ENCODE measurements at places on chromosomes 11 and 22.

GRCh38 chr22:41974691-41975290 is 5.5 kb downstream of the SEPTIN3 start:
- no peak for DNase-seq

DNA sequence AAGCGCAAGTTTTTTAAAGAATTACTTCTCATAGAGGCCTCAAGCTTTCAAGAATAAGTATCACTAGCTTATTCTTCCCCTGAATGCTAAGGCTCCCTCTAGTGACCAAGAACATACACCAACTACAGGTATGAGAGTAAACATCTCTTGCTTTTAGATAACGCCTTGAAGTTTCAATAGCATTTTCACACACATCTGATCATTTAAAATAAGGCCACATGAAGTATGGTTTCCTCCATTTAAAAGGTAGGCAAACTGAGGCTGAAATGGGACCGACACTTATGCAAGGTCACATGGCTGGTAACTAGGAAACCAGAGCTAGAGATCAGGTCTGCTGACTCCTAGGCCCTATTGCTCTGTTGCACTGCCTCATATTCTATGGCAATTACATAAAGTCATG is 66.5 kb downstream of the CCDC34 start:
- DNase-seq: no peak

DNA sequence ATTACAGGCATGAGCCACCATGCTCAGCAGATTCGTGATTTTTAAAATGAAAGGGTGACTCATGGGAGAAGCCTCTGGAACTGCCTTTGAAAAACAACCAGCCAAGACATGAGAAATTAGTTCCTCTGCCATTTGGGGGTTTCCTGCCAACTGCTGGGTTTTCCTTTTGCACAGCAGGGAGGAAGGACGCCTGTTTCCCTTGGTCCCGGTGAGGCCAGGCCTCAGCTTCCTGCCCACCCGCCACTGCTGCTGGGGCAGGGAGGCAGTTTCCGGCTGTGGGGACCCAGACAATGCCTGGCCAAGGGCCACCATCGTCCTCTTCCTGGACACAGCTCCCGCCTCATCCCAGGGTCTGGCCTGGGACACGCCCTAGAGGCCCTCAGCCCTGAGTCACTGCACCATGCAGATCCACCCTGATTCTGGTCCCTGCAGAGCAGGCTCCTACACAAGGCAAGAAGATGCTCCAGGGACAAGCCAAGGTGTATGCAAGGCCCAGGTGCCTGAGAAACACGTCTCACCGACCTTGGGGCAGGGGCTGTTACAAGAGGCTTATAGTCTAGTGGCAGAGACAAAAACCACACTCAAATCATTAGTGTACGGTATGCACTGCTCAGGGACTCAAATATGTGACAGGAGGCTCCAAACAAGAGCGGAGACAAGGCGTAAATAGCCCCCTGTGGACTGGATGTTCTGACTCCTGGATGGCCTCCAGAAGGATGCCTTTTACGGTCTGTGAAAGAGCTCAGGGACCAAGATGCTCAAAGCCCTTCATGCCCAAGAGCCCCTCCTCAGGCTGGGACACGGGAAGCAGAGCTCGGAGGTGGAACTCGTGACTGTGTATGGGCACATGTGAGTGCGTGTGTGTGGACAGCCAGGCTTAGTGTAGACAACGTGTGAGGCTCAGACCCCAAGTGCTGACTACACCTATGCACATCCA is 10.0 kb downstream of the PPM1F start:
- peak; percentile 94 for DNase-seq

- DNase-seq: no peak
Measured at GRCh38 chr11:122923302-122923701, 40.7 kb downstream of the JHY start.

- DNase-seq: no peak
Measured at GRCh38 chr11:27388869-27389268, 25.9 kb upstream of the CCDC34 start.

GRCh38 chr22:31497148-31497938 is 1.0 kb downstream of the SFI1 start:
- no peak for DNase-seq

DNA sequence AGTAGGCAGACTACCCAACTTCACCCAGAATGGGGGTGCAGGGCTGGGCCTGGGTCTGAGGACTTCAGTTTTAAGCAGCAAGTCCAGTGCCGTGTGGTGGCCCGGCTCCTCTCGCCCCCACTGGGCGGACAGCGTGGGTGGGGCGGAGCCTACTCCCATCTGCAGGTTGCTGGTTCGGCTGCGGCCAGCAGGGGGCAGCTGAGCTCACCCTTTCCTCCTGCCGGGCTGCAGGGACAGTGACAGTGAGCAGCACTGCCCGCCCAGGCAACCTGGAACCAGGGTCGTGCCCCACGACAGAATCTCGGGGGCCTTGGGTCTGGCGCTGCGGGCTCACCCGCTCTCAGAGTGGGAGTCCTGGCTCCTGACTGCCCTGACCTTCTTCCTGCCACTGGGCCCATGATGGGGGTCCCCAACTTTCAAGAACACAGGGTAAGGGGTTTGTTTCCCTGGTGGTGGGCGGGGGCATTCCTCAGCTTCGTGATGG is 6.2 kb upstream of the NEAT1 start:
- DNase-seq: peak; percentile 97

GRCh38 chr11:34284811-34285481 is 72.9 kb downstream of the ABTB2 start:
- DNase-seq: no peak

GRCh38 chr22:28019881-28020861 is 101.1 kb upstream of the PITPNB start:
- DNase-seq: peak; percentile 68

GRCh38 chr11:118629761-118630661 is 22.6 kb downstream of the PHLDB1 start:
- no peak for DNase-seq

GRCh38 chr11:85766721-85767161 is 44.2 kb downstream of the SYTL2 start:
- no peak for DNase-seq

GRCh38 chr11:102451681-102452460 is 694 bp downstream of the TMEM123 start:
- DNase-seq: peak; percentile 56

GRCh38 chr11:35802221-35802620 is 139.6 kb downstream of the TRIM44 start:
- DNase-seq: no peak

- DNase-seq: no peak
Measured at GRCh38 chr11:4495487-4495886, 13.0 kb downstream of the OR52K1 start.

DNA sequence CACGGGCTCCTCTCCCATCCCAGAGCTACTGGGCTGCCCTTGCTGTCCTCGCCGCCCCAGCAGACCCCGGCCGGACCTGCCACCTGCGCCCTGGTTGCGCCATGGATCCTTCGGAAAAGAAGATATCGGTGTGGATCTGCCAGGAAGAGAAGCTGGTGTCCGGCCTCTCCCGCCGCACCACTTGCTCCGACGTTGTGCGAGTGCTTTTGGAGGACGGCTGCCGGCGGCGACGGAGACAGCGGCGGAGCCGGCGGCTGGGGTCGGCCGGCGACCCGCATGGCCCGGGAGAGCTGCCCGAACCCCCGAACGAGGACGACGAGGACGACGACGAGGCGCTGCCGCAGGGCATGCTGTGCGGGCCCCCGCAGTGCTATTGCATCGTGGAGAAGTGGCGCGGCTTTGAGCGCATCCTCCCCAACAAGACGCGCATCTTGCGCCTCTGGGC is 382 bp downstream of the RASSF10 start:
- no peak for DNase-seq

DNA sequence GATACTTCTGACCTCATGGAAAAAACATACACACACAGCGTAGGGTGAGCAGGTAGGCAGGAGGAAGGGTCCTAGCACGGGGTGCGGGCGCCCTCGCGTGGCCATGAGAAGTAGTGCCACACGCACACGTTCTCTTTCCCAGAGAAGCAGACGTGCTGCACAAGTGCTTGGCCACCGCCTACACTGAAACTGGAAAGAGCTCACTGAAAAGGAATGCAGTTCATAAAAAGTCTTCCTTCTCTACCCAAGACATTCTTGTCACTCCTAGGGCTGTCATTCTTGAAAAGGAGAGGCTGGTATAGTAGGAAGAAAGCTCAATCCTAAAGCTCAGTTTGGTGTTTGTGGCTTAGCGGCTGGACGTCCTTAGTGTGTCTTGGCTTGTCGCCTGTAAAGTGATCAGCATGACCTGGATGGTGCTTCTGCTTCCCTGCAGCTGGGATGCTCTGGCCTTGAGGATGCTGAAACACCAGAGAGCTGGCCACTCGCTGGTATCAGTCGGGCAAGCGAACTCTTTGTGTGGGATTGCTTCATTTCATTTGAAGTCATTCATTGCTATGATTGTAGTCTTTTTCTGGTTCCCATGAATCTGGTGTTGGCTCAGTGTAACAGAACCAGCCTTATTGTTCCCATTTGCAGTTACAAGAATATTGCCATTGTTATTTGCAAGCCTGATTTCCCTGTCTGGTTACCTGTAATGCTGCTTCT is 303.8 kb downstream of the NTM start:
- peak; percentile 50 for DNase-seq

- no peak for DNase-seq
Measured at GRCh38 chr11:125404157-125404810, 91.8 kb downstream of the FEZ1 start.

DNA sequence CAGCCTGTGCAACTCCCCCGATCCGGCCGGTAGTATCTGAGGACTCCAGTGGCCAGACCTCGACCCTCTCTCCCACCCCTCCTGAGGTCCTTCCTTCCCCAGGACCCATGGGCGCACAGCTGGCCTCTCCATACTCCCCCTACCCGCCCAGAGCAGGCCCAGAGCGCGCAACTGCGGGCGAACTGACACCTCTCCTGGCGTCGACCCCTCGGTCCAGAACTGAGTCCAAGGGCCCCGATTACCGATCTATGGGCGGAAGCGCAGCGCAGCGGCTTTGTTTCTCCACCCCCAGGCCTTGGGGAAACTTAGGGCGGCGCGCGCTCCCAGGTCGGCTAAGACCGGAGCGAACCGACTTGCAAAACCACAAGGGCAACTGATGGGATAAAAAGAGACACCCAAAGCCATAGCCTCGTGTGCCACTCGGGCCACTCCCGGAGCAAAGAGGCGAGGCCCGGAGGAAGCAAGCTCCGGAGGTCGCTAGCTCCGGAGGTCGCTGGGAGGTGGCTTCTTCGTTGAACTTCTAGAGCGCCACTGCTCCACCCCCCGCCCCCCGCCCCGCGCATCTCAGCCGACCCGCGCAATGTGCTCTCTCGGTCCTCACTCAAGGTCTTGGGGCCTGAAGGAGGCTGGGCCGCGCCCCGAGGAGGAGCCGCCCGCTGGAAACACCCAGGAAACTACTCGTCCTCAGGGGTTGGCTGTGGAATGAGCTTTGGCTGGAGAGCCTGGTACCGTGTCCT is 9.8 kb upstream of the ALX4 start:
- DNase-seq: no peak

GRCh38 chr22:39395936-39396796 is 3.4 kb upstream of the TAB1 start:
- DNase-seq: no peak

- no peak for DNase-seq
Measured at GRCh38 chr22:47367107-47367690, 604.7 kb downstream of the TBC1D22A start.

GRCh38 chr11:17428261-17428660 is 39.8 kb upstream of the KCNJ11 start:
- no peak for DNase-seq

DNA sequence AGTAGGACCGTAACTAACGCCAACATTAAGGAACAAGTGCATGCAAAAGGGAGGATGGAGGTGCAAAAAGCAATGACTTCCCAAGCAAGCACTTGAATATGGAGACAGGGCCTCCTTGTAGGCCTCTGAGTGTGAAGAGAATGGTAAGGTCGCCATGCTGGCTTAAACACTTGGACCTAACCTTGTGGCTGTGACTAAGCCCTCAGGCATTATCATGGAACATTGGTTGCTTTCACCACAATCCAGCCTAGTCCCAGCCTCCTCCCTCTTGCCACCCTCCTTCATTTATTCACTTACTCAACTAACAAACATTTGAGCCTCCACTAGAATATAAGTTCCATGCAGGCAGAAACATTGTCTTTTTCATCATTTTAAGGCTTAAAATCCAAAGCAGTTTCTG is 11.9 kb upstream of the SYTL2 start:
- no peak for DNase-seq

GRCh38 chr11:57421805-57422204 is 5.1 kb downstream of the SLC43A3 start:
- no peak for DNase-seq

- DNase-seq: no peak
Measured at GRCh38 chr11:512761-513595, 5.9 kb upstream of the RNH1 start.

GRCh38 chr11:71543866-71544265 is 4.4 kb upstream of the KRTAP5-9 start:
- no peak for DNase-seq

DNA sequence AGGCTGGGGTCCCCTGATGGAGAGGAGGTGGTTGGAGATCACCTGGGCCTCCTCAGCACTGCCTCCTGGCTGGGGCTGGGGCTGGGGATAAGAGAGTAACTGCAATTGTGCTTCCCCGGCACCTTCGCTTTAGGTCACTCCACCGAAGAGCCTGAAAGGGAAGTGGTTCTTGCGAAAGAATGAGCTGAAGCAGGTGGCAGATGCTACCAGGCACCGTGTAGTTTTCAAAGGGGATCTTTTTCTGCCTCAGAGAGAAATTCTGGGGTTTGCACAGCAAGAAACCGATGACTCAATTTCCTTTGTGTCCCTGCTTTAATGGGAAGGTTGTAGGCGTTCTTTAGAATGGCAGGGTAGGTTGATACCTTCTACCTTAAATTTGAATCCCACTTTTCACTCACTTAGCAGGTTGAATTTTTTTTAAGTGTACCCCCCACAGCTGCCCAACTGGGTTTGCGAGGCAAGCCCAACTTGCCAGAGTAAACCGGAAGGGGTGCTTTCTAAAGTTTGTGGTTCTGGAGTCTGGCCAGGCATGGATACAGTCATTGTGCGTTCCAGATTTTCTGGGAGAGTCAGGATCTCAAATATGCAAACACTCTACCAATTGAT is 5.3 kb downstream of the CD44 start:
- peak; percentile 88 for DNase-seq

GRCh38 chr11:10502770-10503169 is 38.2 kb downstream of the RNF141 start:
- no peak for DNase-seq

- DNase-seq: no peak
Measured at GRCh38 chr11:34132261-34132965, 27.0 kb downstream of the NAT10 start.

- DNase-seq: no peak
Measured at GRCh38 chr11:80702264-80702663, 1261.4 kb upstream of the TENM4 start.

GRCh38 chr11:19895776-19896175 is 183.1 kb downstream of the NAV2 start:
- no peak for DNase-seq

GRCh38 chr22:49116021-49116420 is 711.7 kb downstream of the BRD1 start:
- no peak for DNase-seq

DNA sequence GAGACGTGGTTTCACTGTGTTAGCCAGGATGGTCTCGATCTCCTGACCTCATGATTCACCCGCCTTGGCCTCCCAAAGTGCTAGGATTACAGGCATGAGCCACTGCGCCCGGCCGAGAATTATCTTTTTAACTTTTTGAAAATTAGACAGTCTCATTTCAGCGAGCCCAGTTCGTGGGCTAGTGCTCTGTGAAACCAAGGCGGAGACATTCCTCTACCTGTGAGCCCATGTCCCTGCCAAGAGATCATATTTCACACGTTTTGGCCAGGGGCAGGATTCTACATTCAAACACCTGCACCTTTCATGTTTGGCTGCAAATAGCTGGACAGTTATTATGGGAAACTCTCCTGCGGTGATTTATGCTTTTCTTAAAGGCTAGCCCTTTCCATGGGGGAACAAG is 60.3 kb downstream of the IRAG1 start:
- no peak for DNase-seq

- DNase-seq: no peak
Measured at GRCh38 chr11:79922641-79923040, 481.8 kb upstream of the TENM4 start.
